ENCODE measurements at places on chromosomes 1 and 21.

- DNase-seq, result no peak
Measured at GRCh38 chr1:26978901-26979300, 14.6 kb upstream of the TRNP1 start.

DNA sequence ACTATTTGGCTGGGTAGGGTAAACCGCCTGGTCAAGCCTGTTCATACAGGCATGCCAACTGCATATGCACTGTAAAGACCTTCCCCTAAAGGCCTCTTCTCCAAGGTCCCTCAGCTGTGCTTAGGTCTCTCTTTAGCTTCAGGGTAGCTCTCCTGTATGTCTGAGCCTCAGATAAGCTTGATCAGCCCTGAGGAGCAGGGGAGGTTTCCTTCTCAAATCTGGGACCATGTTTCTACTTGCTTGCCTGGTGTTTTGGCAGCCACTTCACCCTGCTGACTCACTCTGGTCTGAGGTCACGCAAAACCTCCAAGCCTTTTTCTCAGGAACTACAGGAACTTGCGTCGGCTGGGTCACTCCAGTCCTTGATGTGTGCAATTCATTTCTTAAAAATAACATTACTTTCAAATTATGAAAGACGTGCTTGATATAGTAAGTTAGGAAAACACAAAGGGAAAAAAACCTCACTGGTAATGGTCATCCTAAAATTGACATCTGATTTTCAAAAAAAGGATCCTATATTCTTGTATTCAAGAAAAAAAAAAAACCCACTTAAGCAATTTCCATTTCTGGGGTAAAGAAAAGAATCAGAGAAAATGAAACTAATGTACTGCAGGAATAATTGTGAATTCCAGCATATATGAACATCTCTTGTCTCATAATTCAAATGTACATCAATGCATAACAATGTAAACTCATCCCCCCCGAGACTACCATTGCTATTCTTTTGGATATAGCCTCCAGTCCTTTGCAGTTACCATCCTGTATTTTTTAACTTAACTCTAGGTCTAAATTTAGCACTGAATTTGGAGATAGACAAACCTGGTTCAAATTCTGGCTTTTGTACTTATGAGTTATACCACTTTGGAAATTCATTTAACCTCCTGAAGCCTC is 24.8 kb upstream of the RNF19B start:
- peak; percentile 77 for DNase-seq

DNA sequence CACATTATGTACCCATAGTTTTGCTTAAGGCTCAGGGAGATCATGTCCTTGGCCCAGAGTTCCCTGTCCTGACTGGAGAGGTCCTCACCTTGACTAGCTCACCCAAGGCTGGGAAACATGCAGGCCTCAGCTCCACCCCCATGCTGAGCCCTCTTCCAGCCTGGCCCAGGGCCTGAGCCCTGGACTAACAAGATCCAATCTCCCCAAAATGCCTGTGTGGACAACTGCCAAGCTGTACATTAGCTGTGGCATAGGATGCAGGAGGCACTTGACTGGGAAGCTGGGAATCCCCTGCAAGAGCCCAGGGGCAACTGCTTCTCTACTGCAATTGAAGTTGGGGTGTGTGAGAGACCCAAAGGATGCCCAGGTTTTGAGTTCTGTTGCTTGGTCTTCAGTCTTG is 2.1 kb downstream of the LINGO4 start:
- no peak for DNase-seq

GRCh38 chr1:163406772-163407171 is 85.0 kb downstream of the NUF2 start:
- DNase-seq, result no peak

- DNase-seq, result no peak
Measured at GRCh38 chr1:6935361-6935883, 150.2 kb downstream of the CAMTA1 start.

GRCh38 chr1:109713636-109714035 is 1.6 kb downstream of the GSTM5 start:
- DNase-seq, result no peak

DNA sequence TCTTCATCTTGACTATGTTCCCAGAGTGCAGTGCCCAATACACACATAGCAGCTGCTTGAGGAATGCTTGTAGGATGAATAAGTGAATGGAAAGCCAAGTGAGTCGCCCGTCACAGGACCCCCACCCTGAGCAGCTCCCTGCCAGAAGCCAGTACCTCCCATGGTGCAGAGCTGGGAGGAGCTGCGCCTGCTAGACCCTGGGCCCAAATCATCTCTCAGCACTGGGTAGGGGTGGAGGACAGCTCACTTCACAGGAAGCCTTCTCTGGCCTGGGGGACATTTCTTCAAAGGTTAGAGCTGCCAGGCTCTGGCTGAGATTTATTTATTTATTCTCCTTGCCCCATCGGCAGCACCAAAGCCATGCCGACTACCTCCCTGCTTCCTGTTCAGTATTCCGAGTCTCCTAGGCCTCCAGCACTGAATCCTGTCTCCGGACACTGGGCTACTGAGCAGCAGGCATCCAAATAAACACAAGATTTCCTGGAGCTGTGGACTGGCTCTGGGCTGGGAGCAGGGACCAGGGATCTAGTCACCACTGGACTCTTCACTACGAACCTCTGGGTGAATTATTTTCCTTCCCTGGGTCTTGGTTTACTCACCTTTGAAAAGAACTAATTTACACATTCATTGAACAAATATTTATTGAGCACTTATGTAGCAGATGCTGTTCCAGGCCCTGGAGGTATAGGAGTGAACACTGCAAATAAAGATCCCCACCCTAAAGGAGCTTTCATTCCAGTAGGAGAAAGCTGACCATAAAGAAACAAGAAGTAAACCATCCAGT is 187.7 kb downstream of the TRABD2B start:
- DNase-seq, result no peak

- DNase-seq, result peak; percentile 96
Measured at GRCh38 chr1:206784471-206784903, 12.2 kb upstream of the IL10 start.

DNA sequence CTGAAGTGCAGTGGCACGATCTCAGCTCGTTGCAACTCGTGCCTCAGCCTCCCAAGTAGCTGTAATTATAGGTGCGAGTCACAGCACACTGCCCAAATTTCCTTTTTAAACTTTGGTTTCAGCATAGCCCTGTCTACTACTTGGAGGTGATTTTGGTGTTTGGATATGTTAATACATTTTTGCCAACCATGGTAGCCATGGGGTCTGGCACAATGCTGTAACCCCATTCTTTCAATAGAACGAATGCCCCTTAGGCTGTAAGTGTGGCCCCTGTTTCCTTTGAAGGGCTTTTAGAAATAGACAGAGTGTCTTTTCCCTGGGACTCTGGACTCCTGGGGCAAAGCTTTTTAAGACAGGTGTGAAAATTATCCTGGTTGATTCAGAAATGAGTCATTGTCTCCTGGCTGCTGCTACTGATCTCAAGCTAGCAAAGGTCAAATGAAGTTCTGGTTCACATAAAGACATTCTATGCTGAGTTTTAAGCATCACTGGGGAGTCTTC is 141.1 kb upstream of the RUNX1 start:
- DNase-seq, result no peak

DNA sequence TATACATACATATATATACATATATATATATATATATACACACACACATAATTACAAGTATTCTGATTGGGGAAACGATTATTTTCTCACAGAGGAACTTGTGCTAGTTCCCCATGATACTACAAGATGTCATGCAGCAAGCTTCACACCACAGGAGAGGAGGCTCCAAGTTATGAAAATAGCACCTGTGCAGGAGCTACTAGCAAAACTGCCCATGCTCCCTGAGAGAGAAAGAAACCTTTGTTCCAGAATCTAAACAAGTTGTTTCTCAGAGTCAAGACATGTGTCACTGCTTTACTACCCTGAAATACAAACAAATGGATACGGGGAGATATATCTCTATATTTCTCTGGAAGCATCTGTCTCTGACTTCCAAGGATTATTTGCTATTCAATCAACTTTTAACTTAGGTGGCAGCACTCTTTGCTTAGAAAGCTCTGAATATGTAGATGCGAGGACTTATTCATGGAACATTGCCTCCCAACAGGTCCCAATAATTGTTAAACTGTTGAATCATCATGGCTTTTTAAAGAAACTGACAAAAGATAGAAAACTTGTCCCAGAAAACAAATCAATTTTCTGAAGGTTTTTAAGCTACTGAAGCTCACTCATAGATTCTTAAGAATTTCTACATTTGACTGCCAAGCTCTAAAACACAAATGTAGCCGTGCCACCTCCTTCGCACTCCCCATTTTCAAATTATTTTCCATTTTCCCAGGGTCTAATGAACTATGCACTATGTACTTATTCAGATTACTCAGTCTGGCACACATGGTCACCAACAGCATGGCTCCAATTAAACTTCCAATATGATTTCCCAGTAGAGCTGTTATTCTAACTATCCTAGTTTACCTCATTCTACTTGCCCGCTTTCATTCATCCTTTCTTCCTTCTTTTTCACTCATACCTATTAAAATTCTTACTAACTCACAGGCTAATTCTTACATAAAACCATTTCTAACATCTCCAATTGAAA is 929.1 kb downstream of the LTN1 start:
- no peak for DNase-seq

GRCh38 chr1:185786524-185786923 is 52.3 kb downstream of the HMCN1 start:
- no peak for DNase-seq

- DNase-seq, result no peak
Measured at GRCh38 chr1:78726686-78727085, 77.1 kb downstream of the IFI44 start.

DNA sequence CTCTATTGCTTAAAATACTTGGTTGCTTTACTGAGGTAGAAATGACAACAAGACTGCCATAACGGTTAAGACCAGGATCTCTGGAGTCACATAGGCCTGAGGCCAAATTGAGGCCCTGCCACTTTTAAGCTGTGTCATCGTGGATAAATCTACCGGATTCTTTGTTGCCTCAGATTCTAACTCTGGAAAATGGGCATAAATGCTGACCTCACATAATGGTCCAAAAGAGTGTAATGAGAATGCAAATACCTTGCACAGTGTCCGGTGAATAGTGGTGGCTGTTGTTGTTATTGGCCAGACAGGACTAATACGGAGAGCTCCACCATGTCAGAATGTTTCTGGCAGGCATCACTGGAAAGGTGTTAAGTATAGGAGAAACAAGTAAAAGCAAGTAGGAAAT is 346.1 kb downstream of the LMO4 start:
- no peak for DNase-seq

DNA sequence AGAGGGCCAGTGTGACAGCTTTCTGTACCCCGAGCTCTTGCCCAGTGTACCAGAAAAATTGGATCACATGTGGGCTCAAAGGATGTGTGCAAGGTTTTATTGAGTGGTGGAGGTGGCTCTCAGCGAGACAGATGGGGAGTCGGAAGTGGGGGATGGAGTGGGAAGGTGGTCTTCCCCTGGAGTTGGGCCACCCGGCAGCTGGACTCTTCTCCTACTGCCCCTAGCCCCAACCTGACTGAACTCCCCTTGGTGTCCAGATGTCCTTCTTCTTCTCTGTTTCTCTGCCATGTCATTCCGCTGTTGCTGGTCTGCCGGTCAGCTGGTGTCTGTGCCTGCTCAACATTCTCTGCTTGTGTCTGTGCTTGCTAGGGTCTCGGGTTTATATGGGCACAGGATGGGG is 217.9 kb downstream of the RRAGC start:
- DNase-seq, result no peak

DNA sequence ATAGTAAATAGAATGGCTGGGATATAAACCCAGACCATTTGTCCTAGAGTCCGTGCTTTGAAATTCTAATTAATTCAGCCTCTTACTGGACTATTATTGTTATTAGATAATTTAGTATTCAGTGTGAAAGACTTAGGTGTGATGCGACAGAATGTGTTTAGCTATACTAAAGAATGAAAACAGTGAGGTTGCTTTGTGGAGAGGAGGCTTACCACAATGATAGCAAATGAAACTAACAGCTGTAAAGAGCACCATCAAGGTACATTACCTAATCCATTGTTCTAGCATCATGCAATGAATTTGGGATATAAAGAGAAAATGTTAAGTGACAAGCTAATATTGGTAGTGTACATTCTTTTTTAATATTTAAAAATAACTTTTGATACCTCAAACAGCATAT is 911.1 kb downstream of the KCNT2 start:
- DNase-seq, result no peak

DNA sequence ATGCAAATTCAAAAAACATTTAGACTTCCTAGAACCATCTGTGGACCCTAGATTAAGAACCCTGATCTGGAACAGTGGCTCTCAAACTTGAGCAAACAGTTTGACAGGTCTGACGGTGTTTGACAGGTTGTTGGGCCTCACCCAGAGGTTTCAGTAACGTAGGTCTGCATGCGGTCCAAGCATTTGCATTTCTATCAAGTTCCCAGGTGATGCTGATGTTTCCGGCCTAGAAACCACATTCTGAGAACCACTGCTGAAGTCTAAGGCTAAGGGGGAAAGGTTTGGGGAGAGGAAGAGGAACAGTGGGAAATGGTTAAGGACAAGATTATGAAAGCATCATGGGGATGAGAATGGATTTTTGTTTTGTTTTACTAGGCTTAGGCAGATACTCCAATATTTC is 48.6 kb downstream of the MDM4 start:
- peak; percentile 21 for DNase-seq

GRCh38 chr1:198030682-198031081 is 113.5 kb downstream of the LHX9 start:
- no peak for DNase-seq

GRCh38 chr1:217105437-217105836 is 382.2 kb upstream of the ESRRG start:
- no peak for DNase-seq

- DNase-seq, result no peak
Measured at GRCh38 chr1:93223023-93223675, 42.6 kb downstream of the CCDC18 start.

DNA sequence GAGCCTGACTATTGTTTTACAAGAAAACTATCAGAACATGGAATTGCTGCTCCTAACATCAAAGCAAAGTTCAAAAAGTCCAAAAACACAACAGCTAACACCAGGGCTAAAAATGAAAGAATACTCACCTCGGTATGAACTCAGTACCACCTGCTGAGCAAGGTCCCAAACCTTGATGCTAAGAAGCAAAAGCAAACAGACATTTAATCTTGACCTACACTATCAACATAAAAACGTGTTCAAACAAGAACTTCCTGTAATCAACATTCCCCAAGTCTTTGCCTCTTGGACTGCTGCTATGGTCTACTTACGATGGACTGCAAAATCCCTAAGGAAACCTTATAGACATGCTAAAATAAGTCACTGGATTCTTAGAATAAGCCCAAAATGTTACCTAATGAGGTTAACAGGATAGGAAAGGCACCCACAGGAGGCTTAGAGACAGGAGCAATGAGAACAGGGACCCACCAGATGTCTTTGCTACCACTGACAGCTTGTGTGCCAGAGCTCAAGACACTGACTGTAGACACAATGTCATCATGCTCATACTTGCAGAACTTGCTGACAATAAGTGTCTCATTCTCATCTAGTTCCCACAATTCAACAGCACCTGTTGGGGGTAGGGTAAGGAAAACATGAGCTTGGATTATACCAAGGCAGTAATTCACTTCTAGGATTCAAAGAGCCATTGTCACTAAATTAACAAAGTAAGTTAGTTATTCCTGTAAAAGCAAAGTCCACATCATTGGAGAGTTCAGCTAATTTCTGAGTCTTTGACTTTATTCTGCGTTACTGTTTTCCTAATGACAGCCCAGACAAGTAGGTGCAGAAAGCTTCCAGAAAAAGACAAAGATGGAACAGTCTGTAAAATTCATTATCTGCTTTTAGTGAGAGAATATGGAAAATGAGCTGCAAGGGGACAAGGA is 1.8 kb downstream of the WDR77 start:
- DNase-seq, result peak; percentile 13

Data from activated CD4-positive, alpha-beta T cell treated with anti-CD3 and anti-CD28 coated beads, Interleukin-2, Interleukin-6, amounts not matched to agents 100 ng/mL and 50 ng/mL, durations not matched to agents 16 hours and 8 hours (primary cell).